ENCODE measurements at places on chromosomes 5 and 9. TPM values are rescaled to one million over a fixed set of nuclear protein-coding genes. Genes with fewer than 3 reads are reported as not detected.
A peak's percentile ranks its signal among the peaks of the same experiment; 100 is the strongest.

- no peaks in the 10 kb centered on the region for H3K36me3 ChIP-seq
- H3K27me3 ChIP-seq, result peaks cover 6% of the 10 kb centered on the region
- H3K27ac ChIP-seq, result no peak overlapping the region
- H3K4me3 ChIP-seq, result no peak overlapping the region
Observed at GRCh38 chr5:159426694-159427093, 96.4 kb upstream of the IL12B start.

DNA sequence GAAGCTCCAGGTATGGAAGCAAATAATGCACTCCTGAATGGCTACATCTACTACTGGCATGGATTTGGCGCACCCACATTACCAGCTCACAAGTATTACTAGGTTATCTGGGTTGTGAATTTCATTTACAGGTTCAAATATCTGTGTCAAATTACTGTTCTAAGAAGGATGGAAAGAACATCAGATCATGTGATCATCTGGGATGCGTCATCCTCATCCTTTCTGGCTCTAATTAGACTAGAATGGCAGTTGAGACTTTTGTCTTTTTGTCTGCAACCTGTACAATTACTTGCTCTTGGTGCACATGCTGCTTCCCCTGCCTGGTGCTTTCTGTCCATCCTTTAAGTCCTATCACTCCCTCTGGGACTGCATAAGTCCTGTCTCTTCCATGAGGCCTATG lies 64.1 kb downstream of the PJA2 start:
- H3K4me3 ChIP-seq, result no peak overlapping the region
- no peaks in the 10 kb centered on the region for H3K27me3 ChIP-seq
- H3K36me3 ChIP-seq, result peaks cover 15% of the 10 kb centered on the region
- no peak overlapping the region for H3K27ac ChIP-seq
- H3K4me1 ChIP-seq, result no peaks in the 10 kb centered on the region

The C9orf50 gene
- not detected for total RNA-seq

- no peak for DNase-seq
- no peak overlapping the region for H3K27ac ChIP-seq
- H3K27me3 ChIP-seq, result peaks cover 4% of the 10 kb centered on the region
- no peaks in the 10 kb centered on the region for H3K36me3 ChIP-seq
- no peak overlapping the region for H3K4me3 ChIP-seq
Observed at GRCh38 chr5:9947225-9947714, 302.4 kb downstream of the ATPSCKMT start.

- no peaks in the 10 kb centered on the region for H3K36me3 ChIP-seq
- DNase-seq, result no peak
- H3K27me3 ChIP-seq, result no peaks in the 10 kb centered on the region
- no peak overlapping the region for H3K27ac ChIP-seq
- no peak overlapping the region for H3K4me3 ChIP-seq
Observed at GRCh38 chr5:157371655-157372471, 88.2 kb upstream of the NIPAL4 start.

DNA sequence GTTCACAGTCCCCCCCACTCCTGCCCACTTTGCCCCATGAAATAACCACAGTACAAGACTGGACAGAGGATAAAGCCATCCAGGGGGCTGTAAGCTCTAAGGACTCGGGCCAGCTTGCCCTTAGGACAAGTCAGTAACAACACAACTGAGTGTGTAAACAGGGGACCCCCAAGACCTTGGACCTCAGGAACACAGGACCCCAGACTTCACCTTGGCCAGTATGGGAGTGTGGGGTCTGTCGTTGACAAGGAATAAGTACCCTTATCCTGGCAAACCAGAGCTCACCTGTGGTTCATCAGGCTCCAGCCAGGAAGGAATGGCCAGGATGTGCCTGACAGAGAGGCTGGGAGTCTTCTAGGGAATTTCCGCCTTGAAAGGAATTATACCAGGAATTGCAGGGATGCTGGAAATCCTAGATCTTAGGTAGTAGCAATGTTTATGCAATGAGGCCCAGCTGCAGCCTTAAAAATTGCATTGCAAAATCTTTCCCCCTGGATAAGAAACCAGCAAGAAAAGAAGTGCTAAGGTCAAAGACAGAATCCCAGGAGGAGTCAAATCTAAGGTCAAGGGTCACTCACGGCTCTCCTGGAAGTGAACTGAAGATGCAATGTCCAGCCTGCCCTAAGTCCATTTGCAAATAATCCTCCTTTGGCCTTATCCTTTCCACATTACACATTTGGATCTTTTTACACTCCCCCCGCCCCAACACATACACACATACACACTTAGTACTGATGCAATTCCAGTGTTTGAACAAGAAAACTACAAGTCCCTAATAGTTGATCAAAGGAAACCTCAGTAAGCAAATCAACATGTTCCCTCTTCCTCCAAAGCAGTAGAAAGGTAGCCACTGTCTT lies 27.3 kb upstream of the TDRD7 start:
- H3K27ac ChIP-seq, result no peak overlapping the region
- H3K4me3 ChIP-seq, result no peak overlapping the region
- DNase-seq, result no peak
- no peaks in the 10 kb centered on the region for H3K27me3 ChIP-seq
- no peaks in the 10 kb centered on the region for H3K4me1 ChIP-seq
- H3K36me3 ChIP-seq, result no peaks in the 10 kb centered on the region

- H3K27me3 ChIP-seq, result no peaks in the 10 kb centered on the region
- H3K27ac ChIP-seq, result no peak overlapping the region
- H3K4me3 ChIP-seq, result no peak overlapping the region
Observed at GRCh38 chr5:122156724-122157325, 27.5 kb downstream of the ZNF474 start.

GRCh38 chr5:149959406-149960236 lies 937 bp upstream of the SLC26A2 start:
- no peaks in the 10 kb centered on the region for H3K27me3 ChIP-seq
- H3K4me1 ChIP-seq, result peaks cover 27% of the 10 kb centered on the region
- peaks cover 11% of the 10 kb centered on the region for H3K36me3 ChIP-seq
- peak; percentile 90 for DNase-seq
- H3K27ac ChIP-seq, result peak overlapping the region; percentile 92
- peak overlapping the region; percentile 85 for H3K4me3 ChIP-seq
